ENCODE measurements at places on chromosomes 11 and 22.

GRCh38 chr11:73310661-73311393 lies 2.8 kb downstream of the ARHGEF17 start:
- peaks cover 25% of the 10 kb centered on the region for H3K4me1 ChIP-seq
- no peak overlapping the region for H3K27ac ChIP-seq
- H3K4me3 ChIP-seq: no peak overlapping the region
- no peaks in the 10 kb centered on the region for H3K36me3 ChIP-seq

- H3K36me3 ChIP-seq: no peaks in the 10 kb centered on the region
- H3K4me1 ChIP-seq: peaks cover 17% of the 10 kb centered on the region
- H3K4me3 ChIP-seq: no peak overlapping the region
- H3K27ac ChIP-seq: no peak overlapping the region
Observed at GRCh38 chr11:134270250-134270714, 5.9 kb upstream of the GLB1L3 start.

GRCh38 chr22:23177197-23177596 lies 3.1 kb upstream of the BCR start:
- H3K36me3 ChIP-seq: no peaks in the 10 kb centered on the region
- H3K4me1 ChIP-seq: peaks cover 16% of the 10 kb centered on the region
- no peak overlapping the region for H3K27ac ChIP-seq
- no peak for DNase-seq

- H3K27me3 ChIP-seq: no peaks in the 10 kb centered on the region
- peak; percentile 32 for DNase-seq
- H3K36me3 ChIP-seq: no peaks in the 10 kb centered on the region
- no peak overlapping the region for H3K4me3 ChIP-seq
Observed at GRCh38 chr22:49213731-49214352, 613.8 kb downstream of the BRD1 start.

DNA sequence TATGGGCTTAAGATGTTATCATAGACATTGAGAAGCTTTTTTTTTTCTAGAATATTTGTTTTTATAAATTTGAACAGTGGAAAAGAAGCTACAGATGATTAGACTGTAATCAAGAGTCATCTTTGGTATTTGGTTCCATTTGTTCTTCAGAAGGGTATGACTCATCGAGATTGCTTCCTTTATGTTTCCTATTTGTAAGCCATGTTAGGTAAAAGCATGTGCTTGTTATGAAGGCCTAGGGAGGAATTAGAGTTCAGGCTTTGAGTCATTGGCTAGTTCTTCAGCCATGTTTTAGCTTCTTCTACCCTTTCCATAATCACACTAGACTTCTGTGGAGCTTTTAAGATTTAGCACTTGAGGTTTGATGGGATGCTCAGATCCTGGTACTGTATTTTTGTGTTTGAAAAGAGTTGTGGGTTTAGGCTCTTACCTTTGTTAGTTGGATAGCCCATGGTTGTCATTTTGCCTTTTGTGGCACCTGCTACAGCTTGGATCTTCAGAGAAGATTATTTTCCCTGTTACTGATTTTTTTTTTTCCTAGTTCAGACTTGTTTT lies 44.3 kb downstream of the POLD3 start:
- no peak overlapping the region for H3K27ac ChIP-seq
- H3K4me1 ChIP-seq: no peaks in the 10 kb centered on the region
- no peak for DNase-seq

All from H1 (cell line).